ENCODE measurements at places on chromosomes 12 and 14.
A peak's percentile ranks its signal among the peaks of the same experiment; 100 is the strongest.

GRCh38 chr12:41983394-41983793, 161.3 kb downstream of the GXYLT1 start:
- no peak for DNase-seq

DNA sequence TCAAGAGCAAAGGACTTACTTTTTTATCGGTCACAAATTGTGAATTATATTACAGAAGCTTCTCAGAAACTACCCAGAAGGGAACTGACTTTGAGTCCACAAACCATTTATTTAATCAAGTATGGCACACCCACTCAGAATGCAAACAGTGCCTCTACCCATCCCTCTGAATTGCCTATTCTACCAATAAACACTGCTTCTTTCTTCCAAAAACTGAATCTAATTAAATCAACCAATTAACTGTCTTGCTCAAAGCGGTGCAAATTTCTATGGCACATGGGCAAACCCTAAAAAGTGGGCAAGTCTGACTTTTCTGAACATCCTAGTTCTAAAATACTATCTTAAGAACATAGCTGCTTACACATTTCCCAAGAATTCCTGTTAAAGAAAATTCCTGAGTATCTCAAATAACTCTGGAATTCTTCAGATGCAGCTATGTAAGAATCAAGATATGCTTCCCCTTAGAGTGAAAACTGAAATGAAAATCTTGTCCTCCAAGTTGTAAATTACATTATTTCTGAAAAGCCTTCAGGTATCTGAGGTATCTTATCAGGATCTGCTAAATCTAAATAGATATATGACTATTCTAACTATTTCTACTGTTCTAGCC, 4.3 kb downstream of the SPTLC2 start:
- DNase-seq: no peak

DNA sequence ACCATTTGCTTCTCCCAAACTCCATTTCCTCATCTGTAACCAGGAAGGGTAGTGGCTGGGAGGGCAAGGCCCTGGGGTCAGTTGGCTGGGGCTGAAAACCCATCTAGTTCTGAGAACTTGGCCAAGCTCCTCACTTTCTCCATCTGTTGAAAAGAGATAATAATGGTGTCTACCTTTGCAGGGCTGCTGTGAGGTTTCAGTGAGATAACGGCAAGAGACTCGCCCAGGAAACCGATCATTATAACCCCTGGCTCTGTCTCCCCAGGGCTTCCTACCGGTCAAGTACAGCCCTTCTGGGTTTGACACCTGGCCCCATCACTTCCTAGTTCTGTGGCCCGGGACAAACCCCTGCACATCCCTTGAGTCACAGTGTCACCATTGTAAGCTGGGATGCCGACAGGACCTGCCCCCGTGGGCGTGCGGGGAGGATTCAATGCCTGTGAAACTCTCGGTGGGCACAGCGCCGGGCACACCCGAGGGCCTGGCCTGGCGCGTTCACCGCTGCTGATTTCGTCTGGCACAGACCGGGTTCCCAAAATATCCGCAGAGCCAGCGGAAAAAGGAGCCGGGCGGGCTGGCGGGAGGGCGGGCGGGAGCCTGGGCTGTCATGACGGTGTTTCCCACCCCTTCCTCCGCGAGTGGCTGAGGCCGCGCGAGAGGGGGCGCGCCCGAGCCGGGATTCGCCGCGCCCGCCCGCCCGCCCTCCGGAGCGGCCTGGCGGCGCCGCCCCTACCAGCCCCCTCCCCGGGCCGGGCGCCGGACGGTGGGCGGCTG, 4.4 kb downstream of the KMT5A start:
- no peak for DNase-seq

DNA sequence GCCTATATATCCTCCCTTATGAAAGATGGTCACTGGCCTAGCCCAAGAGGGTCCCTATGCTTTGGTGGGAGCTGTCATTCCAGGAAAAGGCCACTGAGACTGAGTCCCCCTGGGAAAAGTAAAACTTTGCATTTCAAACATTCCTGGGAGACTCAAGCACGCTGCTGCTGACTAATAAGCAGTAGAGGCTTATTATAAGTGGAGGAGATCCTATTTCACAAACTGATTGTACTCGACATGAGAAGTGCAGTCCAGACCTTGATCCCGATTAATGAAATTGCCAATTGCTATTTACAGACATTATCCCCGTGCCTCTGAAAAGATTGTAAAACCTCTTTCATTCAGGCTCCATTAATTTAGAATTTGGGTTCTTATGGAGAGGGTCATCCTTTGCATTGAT, 96.6 kb downstream of the EMP1 start:
- DNase-seq: no peak

DNA sequence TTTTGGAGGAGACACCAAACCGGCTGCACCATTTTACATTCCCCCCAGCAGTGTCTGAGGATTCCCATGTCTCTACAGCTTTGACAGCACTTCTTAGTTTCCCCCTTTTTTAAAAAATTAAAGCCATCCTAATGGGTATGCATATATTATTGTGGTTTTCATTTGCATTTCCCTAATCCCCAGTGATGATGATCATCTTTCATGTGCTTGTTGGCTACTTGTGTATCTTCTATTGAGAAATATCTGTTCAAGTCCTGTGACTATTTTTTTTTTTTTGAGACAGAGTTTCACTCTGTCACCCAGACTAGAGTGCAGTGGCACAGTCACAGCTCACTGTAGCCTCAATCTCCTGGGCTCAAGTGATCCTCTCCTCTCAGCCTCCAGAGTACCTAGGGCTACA, 23.2 kb upstream of the ASPG start:
- no peak for DNase-seq

DNA sequence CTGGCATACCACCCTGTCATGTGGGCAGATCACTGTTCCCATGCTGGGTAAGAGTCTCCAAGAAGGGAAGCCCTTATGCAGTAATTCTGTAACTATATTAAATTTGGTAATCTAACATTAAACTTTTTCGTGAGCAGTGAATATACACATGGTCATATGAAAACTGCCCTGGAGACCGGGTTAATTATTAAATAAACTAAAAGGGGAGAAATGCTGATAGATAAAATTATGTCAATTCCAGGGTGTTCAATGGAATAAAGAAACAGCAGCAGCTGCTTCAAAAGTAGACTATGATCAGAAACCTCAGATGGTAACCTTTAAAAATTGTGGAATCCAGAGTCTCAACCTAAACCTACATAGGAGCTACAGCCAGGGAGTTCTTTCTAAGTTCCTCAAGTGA, 100.0 kb downstream of the PAWR start:
- DNase-seq: no peak

- no peak for DNase-seq
These were observed 67.6 kb downstream of the GTF2A1 start for GRCh38 chr14:81153187-81153586.

GRCh38 chr14:52853522-52853854, 62.1 kb upstream of the GNPNAT1 start:
- DNase-seq: no peak

DNA sequence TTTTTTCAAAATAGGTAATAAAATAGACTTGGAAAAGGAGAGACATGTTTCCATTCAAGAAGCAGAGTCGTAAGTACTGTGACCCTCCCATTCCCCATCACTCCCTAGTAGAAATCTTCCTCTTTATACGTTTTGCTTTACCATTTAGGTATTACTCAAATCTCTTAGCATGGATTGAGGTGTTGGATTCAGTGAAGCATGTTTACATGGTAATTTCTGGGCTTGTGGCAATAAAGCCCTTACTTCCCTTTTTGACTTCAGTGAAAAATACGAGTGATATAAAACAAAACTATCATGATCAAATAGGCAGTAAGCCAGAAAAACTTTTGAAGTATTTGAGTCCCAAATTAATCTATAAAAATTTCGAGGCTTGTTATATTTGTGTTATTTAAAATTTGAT, 27.4 kb downstream of the RAB21 start:
- DNase-seq: no peak

DNA sequence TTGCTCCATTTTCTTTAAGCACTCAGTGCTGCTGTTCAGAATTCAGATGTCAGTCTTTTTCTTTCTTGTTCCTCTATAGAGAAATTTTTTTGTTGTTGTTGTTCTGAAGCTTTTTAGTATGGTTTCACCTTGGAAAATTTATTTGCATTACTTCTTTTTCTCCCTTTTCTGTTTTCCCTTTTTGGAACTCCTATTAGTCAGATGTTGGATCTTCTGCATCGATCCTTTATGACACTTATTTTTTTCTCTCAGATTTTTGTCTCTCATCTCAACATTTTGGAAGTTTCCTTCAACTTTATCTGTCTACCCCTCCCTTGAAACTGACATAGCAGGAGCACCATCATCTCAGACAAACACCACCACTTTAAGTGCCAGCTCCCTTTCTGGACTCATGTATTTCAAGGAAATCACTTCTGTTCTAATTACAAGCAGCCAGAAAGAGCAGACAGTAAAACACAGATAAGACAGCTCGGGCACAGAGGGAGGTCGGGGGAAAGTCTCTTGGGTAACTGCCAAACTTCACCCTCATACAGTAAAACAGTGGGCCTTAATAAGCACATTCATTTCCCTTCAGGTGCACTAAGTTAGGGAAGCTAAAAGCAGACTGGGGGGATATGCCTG, 222.7 kb upstream of the PLXNC1 start:
- DNase-seq: no peak

GRCh38 chr12:88247241-88247643, 105.1 kb downstream of the TMTC3 start:
- DNase-seq: peak; percentile 45

GRCh38 chr12:88496891-88497371, 83.3 kb downstream of the KITLG start:
- no peak for DNase-seq

DNA sequence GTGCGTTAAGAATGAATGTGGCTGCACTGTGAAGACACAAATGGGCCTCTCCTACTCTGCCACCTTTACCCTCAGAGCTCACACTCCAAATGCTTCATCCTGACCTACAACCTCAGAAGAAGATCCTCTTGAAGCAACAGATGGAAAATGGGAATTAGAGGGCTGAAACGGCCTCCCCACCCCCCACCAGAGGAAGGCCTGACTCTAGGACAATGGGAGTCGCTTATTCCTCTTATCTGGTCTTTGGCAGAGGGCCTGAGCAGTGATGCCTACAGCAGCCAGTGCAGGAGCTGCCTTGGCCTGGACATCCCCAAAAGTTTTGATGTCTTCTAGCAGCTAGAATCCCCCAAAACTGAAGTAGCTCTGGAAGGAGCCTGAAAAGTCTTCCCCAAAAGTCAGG, 29.2 kb downstream of the BTBD7 start:
- no peak for DNase-seq

GRCh38 chr12:52200086-52200780, 8.4 kb upstream of the KRT80 start:
- no peak for DNase-seq

DNA sequence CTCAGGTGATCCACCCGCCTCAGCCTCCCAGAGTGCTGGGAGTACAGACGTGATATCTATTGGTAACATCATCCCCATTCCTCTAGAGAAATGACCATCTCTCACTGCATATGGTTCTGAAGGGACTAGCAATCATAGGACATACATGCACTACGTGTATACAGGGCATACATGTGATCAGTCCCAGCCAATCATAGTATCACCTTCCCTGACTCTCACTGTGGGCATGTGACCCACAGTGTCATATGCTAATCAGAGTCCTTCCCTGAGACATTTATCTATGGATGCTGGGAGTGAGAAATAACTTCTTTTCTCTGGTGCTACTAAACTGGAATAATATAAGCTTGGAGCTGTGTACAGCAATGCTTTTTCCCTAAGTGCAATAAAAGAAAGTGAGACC, 12.1 kb upstream of the FBXW8 start:
- no peak for DNase-seq

DNA sequence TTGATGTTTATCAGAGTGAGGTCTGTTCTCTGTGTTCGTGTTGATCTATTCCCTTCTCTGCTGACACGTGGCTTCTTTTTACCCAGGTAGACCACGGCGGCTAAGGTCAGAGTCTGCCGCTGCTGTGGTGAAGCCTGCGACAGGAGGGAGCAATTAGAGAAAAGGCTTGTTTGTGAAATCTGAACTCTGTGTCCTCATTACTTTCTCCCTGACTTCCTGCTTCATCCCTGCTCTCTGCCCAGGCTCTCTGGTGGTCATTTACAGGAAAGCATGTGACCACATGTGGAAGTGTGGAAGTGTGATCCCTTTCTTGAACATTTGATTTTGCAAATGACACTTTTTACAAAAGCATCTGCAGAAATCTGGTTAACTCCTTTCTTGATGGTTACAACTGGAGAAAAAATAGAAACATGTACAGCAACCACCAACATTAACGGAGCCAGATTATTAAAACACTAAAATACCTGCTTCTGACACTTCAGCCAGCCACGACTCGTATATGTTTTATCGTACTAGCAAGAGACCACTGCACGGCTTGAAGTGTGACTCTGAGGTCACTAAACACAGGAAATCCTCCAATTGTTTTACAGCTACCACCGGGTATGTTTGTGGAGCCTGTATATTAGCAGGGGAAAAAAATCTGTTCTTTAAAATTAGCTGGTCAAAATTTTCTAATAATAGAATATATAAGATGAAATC, 388.6 kb upstream of the TMPO start:
- no peak for DNase-seq

- no peak for DNase-seq
These were observed 1.4 kb downstream of the EGLN3 start for GRCh38 chr14:33949411-33949893.

- DNase-seq: no peak
These were observed 24.8 kb upstream of the TMEM132D start for GRCh38 chr12:129928643-129929042.

GRCh38 chr12:61397668-61398067, 862.5 kb upstream of the USP15 start:
- DNase-seq: no peak

DNA sequence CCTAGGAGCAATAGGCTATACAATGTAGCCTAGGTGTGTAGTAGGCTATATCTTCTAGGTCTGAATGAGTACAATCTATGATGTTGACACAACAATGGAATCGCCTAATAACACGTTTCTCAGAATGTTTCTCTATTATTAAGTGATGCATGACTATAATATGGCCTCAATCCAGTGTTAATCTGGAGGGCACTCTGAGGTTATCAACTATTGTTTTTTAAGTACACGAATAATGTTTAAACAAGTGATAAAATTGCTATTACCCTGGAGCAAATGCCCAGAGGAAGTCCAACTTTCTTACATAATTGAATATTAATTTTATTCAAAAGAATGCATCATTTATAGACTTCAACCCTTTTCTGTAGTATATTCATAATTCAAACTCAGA, 16.4 kb upstream of the CNIH1 start:
- no peak for DNase-seq

Data from AG09319 (cell line).